ENCODE measurements at places on chromosomes 2 and 18.

DNA sequence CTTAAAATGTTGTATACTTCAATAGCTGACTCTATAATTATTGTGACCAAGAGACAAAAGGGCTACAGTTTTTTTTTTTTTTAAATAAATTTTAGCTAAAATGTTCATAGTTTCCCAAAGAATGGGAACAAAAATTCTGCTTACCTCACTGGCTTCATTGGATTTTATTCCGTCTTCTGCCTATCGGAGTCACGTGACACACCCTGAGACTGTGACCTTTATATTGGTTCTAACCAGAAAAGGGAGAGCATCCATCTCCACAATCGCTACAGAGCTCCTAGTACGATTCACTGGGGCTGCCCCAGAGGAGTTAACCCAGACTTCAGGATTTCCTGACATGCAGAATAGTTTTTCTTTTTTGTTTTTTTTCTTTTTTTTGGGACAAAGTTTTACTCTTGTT, 203.6 kb upstream of the SLC35G4 start:
- DNase-seq: no peak

DNA sequence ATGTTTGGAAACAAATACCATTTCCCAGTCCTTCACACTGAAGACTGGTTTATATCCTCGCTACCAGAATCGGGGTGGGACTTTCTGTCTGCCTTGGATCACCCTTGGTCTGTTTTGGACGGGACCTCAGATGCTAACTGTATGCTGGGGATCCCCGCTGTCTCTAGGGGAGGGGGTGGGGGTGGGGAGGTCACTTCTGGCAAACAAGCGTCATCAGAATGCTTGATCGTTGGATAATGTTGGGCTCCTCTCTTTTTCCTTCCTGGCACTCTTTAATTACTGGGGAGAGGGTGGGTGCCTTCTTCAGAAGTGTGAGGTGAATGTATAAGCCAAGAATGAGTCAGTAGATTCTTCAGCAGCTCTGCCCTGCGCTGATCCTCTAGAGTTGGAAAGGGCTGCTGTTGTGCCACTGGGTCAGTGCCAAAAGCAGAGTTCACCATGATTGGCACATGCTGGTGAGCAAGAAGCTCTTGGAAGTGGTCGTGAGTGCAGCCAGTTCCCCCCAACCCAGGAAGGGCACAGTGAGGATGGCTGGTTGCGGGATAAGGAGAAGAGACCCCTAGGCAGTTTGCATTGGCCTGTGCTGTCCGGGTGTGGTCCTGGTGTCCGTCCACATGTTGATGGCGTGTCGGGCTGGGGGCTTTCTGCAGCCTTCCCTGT, 32.2 kb downstream of the DGKD start:
- DNase-seq: no peak

GRCh38 chr2:135998879-135999278, 13.5 kb upstream of the DARS1 start:
- DNase-seq: no peak

DNA sequence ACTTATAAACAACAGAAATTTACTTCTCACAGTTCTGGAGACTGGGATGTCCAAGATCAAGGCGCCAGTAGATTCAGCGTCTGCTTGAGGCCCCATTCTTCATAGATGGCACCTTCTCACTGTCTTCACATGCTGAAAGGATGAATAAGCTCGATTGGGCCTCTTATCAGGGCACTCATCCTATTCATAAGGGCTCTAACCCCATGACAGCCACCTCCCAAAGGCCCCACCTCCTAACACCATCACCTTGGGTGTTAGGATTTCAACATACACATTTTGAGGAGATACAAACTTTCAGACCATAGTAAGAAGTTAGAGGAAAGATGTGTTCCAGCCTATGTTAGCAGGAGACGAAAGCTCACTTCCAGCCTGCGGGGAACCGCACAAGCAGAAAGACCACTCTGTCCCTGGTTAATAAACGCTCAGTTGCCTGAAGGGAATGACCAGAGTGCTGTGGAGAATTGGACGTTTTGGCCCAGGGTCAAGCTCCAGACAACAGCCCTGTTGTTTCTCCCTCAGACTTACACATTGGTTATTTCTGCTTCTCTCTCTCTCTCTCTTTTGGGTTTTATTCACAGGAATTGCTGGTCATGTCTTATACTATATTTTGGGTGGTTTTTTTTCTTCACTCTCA, 90.3 kb downstream of the MAPRE2 start:
- no peak for DNase-seq

- no peak for DNase-seq
Observed at GRCh38 chr2:134366359-134366758, 112.5 kb downstream of the MGAT5 start.
